ENCODE measurements at places on chromosomes 16 and 17. TPM values are rescaled to one million over a fixed set of nuclear protein-coding genes. Genes with fewer than 3 reads are reported as not detected.

The OTOP2 gene
- total RNA-seq, result not detected

The E2F4 gene
- 63.5 TPM for total RNA-seq

The CHD9NB gene
- 0.38 TPM for total RNA-seq

The LPCAT2 gene
- total RNA-seq, result 17.6 TPM

The CCL7 gene
- total RNA-seq, result 9.5 TPM

The MRPL45 gene
- 31.8 TPM for total RNA-seq

The CNTNAP4 gene
- 0.51 TPM for total RNA-seq

All from subcutaneous adipose tissue (tissue), 4 donors.